ENCODE measurements at places on chromosomes 2 and 18.

GRCh38 chr18:35278969-35279368 lies 11.1 kb downstream of the ZSCAN30 start:
- DNase-seq = no peak

DNA sequence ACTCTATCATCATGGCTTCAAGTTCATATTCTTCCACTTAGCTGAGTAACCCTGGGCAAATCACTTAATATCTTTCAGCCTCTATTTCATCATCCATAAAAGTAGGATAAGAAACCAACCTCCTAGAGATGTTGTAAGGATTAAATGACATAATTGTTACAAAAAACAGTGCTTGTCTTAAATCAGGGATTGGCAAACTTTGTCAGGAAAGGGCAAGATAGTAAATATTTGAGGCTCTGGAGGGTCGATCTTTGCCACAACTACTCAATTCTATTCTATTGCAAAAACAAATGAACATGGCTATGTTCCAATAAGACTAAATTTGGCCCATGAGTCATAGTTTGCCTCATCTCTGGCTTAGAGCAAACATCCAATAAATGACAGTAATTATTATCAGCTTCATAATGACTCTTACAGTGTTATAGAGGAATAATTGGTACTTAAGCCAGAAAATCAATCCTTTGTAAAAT lies 184.7 kb downstream of the SATB2 start:
- no peak for DNase-seq

GRCh38 chr2:156385242-156385641 lies 50.9 kb upstream of the GPD2 start:
- DNase-seq = no peak

DNA sequence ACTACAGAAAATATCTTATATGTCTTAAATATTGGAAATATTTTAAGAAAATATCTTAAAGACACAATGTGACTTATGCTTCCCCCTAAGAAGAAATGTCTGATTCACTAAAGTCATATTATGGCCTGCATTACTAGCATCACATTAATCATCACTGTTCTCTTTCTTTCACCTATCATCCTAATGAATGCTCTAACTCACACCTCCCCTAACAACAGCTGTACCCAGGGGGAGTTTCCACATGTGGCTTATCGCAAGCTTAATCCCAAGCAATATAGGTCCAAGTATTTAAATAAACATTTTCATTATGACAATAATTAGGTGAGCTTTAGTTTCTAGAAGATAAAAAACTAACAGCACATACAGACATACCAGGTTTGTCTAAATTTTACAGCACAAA lies 39.6 kb downstream of the REV1 start:
- DNase-seq = no peak

- DNase-seq = no peak
Observed at GRCh38 chr18:54033052-54033451, 191.4 kb downstream of the MBD2 start.

GRCh38 chr2:209463226-209463625 lies 39.4 kb downstream of the MAP2 start:
- DNase-seq = no peak

GRCh38 chr2:56589835-56590234 lies 406.0 kb downstream of the CCDC85A start:
- DNase-seq = no peak

- no peak for DNase-seq
Observed at GRCh38 chr2:26900831-26901321, 52.9 kb downstream of the DPYSL5 start.

GRCh38 chr2:126994340-126994777 lies 95.7 kb downstream of the TEX51 start:
- no peak for DNase-seq

GRCh38 chr18:47586418-47587070 lies 335.1 kb upstream of the SKOR2 start:
- DNase-seq = no peak

Measured in stimulated activated CD8-positive, alpha-beta memory T cell treated with anti-CD3 and anti-CD28 coated beads, Interleukin-4, amount 100 ng/mL, for 1 hour (primary cell).